ENCODE measurements at places on chromosomes 7 and 10.

GRCh38 chr10:1576467-1577372, 160.6 kb downstream of the ADARB2 start:
- DNase-seq: no peak

GRCh38 chr7:24732646-24733413, 24.4 kb downstream of the GSDME start:
- no peak for DNase-seq

DNA sequence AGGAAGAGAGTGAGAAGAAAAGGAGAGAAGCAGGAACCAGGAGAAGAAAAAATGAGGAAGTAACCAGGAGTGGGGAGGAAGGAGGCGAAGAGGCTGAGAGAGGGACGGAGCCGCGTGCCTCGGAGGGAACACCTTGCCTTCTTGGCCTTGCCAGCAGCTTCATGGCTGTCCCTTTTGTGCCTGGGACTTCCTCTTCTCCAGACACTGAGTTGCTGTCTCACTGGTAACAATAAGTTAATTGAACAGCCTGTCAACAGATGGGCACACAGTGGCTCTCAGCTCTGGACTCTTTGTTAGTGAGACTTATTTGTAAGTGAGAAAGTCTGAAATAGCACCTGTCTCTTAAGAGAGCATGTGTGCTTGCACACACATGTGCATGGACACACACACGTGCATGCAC, 83.2 kb downstream of the GATA3 start:
- DNase-seq: no peak

DNA sequence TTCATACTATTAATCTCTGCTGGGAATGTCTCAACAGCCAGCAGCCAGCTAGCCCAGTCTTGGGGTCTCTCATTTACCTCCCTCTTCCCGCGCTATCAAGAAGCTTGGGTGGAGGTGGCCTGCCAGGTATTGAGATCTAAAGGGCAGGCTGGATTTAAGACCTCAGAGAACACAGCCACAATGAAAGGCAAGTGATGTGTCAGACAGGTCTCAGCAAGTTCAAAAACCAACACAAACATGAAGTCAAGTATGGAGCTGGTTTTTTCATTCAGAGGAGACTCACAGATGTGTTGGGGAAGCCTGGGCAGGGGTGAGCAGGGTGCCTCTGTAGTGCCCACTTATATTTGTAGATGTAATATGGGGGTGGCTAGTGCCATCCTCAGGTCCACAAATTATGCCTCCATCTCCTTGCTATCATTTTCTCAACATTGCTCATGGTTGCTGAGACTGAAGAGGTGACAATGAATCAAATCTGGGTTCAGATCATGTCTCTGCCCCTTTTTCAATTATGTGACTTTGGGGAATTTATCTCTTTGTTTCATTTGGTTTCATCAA, 27.7 kb upstream of the CROT start:
- no peak for DNase-seq

DNA sequence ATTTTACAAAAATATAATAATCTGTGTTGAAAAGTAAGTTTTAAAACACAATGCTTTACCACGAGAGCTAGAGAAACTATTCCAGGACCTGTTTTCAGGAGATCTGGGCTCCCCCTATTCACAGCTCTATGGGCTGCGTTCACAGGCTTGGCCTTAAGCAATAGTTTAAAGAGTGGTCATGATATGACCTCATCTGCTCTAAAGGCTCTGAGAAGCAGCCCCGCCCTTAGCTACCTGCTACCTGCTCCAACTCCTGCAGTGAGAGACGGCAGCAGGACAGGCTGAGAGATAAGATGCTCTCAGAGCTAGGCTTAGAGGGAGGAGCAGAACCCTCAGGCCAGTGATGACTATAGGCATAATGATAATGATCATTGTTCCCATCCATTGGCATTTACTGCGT, 12.6 kb downstream of the ALOX5 start:
- DNase-seq: no peak
